Stimulated activated CD4-positive, alpha-beta T cell treated with anti-CD3 and anti-CD28 coated beads, Interleukin-2, amount 100 ng/mL, for 48 hours (primary cell): ENCODE measurements at places on chromosomes 11 and 22.

GRCh38 chr11:114265122-114265878, 30.9 kb upstream of the NNMT start:
- no peak for DNase-seq

DNA sequence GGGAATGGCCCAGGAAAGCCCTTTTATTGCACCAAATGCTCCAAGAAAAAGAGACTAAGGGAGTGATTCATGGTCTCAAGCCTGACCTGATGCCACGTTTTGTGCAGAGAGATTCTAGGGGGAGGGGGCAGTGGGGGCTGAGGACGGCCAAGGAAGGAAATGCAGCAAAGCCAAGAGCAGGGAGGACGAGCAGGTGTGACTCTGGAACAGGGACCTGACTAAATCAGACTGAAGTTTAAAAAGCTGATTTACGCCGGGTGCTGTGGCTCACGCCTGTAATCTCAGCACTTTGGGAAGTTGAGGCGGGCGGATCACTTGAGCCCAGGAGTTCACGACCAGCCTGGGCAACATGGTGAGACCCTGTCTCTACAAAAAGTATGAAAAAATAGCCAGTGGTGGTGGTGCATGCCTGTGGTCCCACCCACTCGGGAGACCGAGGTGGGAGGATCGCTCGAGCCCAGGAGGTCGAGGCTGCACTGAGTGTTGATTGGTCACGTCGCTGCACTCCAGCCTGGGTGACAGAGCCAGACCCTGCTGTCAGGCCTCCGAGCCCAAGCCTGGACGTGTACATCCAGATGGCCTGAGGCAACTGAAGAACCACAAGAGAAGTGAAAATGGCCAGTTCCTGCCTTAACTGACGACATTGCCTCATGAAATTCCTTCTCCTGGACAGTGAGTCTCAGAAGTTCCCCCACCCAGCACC, 10.8 kb upstream of the IFITM3 start:
- no peak for DNase-seq

GRCh38 chr11:59436169-59436568, at the start of gene OR5A1:
TSS of gene OR5A1 (plus strand) at chr11:59436469. CDS start at chr11:59443169, 6,700 bp downstream.
- DNase-seq: no peak

- no peak for DNase-seq
These were observed 142.4 kb upstream of the DDI1 start for GRCh38 chr11:103894034-103894433.

DNA sequence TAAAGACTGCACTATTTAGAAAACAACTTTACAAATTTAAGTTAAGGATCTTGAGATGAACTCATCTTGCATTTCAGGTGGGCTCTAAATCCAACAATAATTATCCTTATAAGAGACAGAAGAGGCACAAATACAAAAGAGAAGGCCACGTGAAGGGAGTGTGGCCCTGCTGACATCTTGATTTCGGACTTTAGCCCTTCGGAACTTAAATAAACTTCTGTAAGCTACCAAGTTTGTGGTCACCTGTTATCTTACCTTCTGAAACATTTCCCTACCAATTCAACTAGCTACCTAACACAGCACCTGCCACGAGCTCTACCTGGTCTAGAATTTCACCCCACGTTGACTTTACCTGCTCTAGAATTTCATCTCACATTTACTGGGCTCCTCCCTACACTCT, 42.9 kb upstream of the ARHGAP32 start:
- no peak for DNase-seq

- no peak for DNase-seq
These were observed 87.7 kb upstream of the AKIP1 start for GRCh38 chr11:8823174-8823742.

- no peak for DNase-seq
These were observed 480.5 kb upstream of the RAG2 start for GRCh38 chr11:37078521-37078920.

GRCh38 chr22:31029276-31029675, 51.8 kb upstream of the SMTN start:
- no peak for DNase-seq

DNA sequence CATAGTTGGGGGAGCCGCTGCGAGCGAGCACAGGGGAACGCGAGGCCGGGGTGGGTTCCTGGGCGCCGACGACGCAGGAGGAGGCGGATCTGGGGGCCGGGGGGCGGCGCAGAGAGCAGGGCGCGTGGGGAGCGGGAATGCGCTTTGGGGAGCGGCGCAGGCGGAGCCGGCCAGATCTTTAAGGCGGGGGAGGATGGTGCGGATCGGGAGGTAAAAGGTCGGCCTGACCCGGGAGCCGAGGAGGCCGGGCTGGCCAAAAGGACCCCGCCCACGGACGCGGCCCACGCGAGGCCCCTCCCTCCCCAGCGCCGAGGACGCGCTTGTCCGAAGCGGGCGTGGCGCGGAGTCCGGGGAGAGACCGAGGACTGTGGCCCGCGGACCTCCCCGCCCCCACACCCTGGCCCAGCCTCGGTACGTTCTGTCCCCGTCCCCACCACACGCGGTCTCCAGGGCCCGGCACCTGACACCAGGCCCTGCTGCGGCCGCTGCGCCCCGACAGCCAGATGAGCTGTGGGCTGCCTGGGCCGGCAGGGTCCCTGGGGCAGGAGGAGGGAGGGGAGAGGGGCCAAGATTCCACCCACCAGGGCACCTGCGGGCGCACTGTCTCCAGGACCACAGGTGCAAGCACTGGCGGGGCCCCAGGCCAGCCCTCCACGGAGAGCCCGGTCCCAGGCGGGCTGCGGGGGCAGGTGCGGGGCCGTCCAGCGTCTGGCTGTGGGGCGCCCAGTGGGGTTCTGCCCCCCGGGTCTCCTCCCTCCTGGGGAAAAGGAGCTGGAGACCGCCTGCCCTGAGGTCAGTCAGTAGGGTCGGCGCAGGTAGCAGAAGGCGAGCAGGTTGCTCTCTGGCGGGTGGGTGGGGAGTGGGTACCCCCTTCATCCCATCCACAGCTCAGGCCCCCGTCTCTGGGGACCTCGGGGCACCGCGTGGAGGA, 10.9 kb downstream of the PIM3 start:
- DNase-seq: peak; percentile 54

- DNase-seq: no peak
These were observed 146.7 kb downstream of the ST3GAL4 start for GRCh38 chr11:126502159-126502558.

GRCh38 chr11:106446302-106446701, 368.8 kb downstream of the AASDHPPT start:
- DNase-seq: no peak

- no peak for DNase-seq
These were observed 17.2 kb downstream of the SYNGR1 start for GRCh38 chr22:39367035-39367434.

- DNase-seq: no peak
These were observed 113.0 kb downstream of the ME3 start for GRCh38 chr11:86559311-86559945.
